ENCODE measurements at places on chromosomes 13 and 19.

- DNase-seq, result peak; percentile 93
Observed at GRCh38 chr19:35528218-35529038, at the start of gene SBSN. Gene SBSN (minus strand): TSS chr19:35528311. CDS start chr19:35528281, 30 bp downstream.

- no peak for DNase-seq
Observed at GRCh38 chr13:73522937-73523336, 464.1 kb downstream of the KLF5 start.

GRCh38 chr19:20858861-20859260 is 64.2 kb upstream of the ZNF85 start:
- DNase-seq, result no peak

- no peak for DNase-seq
Observed at GRCh38 chr19:42375415-42376176, 14.5 kb downstream of the CNFN start.

DNA sequence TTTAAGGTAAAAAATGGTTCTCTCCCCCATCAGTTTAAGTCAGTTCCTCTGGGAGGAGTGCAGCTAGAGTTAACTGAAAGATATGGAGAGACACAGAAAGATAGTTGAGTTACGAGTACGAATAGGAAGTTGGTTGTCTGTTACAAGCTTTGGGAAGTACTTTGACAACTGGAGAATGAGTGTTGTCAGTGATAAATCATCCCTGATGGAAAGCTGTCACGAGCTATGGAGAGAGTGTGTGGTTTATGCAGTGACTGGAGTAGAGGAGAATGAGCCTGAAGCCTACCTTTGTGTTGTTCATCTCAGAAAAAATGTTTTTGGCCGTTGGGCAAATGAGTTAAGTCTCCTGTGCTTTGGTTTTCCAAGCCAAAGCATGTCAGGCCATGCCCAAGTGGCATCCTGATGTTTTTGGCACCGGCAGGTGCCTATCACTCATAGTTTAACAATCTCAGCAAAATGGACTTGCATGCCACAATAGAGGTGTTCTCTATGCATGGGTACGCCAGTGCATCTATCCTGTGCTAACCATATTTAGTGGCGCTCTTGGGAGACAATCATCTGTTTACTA is 350.2 kb downstream of the IRS2 start:
- DNase-seq, result no peak

GRCh38 chr13:53237696-53238095 is 209.1 kb downstream of the OLFM4 start:
- no peak for DNase-seq
